ENCODE measurements at places on chromosomes 12 and 14. TPM values are rescaled to one million over a fixed set of nuclear protein-coding genes. Genes with fewer than 3 reads are reported as not detected.

DNA sequence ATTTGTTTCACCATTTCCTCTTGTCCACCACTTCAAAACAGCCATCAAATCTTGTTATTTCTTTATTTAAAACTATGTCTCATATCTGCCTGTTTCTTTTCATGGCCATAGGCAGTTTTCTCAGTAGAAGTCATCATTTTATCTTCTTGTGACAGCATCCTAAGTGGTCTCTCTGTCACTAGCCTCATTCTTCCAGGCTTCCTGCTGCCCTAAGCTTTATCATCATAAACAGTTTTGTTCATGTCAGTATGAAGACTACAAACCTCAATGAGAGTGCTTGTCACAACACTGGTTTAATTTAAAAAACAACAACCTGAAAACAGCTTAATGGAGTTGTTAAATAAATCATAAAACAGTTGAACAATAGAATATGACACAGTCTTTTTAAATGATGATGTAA lies 387.8 kb upstream of the RPL10L start:
- no peaks in the 10 kb centered on the region for H3K4me1 ChIP-seq
- no peak overlapping the region for H3K27ac ChIP-seq
- H3K36me3 ChIP-seq, result no peaks in the 10 kb centered on the region
- H3K4me3 ChIP-seq, result no peak overlapping the region
- no peaks in the 10 kb centered on the region for H3K27me3 ChIP-seq
- no peak for DNase-seq

DNA sequence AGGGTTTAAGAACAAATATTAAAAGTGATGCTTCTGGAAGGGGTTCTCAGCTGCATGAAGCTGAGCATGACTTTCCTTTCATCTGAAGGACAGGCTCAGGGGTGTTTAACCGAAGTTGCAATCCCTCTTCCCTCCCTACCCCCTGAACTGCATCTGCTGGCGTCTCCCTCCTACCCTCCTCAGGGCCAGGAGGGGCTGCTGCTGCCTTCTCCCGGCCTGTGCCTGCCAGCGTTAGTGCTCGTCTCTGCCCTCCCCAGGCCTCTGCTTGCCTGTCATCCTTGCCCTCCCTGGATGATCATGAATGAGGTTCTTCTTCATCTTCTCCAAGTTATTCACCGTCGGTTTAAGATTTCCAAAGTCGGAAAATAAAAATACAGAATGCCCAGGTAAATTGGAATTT lies 12.2 kb downstream of the SMOC1 start:
- H3K4me3 ChIP-seq, result no peak overlapping the region
- no peaks in the 10 kb centered on the region for H3K27me3 ChIP-seq
- H3K36me3 ChIP-seq, result no peaks in the 10 kb centered on the region
- no peak for DNase-seq
- no peak overlapping the region for H3K27ac ChIP-seq

DNA sequence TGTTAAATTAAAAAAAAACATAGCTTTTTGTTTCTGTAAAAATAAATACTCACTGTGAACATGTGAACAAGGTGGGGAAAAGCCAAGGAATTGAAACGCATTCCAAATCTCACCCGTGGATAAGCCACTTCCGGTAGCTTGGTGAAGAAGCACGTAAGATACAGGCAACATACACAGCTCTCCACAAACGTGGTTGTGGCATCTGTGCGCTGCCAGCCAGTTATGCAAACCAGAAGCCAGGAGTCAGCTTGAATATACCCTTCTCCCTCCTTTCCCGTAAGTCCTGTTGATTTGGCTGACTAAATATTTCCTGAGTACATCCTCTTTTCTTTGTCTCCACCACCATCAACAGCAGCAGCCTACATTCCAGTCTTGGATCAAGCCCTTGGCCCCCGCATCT lies 486.2 kb downstream of the VRK1 start:
- no peak for DNase-seq
- H3K27ac ChIP-seq, result no peak overlapping the region
- no peaks in the 10 kb centered on the region for H3K4me1 ChIP-seq
- H3K4me3 ChIP-seq, result no peak overlapping the region
- H3K36me3 ChIP-seq, result no peaks in the 10 kb centered on the region

DNA sequence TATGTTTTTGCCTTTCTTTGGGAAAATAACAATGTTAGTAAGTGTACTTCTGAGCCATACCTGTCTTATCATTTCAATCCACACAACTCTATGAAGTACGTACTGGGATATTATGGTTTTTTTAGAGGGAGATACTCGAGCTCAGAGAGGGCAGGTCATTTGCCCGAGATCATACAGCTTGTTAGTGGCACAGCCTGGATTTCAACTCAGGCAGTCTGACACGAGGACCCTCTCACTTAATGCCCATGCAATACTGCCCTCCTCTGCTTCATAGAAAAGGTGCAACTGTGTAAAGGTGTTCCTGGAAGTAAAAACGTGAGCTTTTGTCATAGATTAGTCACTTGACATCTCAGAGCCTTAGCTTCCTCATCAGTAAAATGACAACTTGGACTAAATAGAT lies 128.0 kb downstream of the NDUFA12 start:
- H3K4me1 ChIP-seq, result peaks cover 6% of the 10 kb centered on the region
- H3K27me3 ChIP-seq, result peaks cover 15% of the 10 kb centered on the region
- no peak for DNase-seq
- H3K36me3 ChIP-seq, result no peaks in the 10 kb centered on the region

Gene OTOGL
- 0.14 TPM for total RNA-seq

Gene TEAD4
- total RNA-seq, result 62.6 TPM

All from thoracic aorta (tissue), 2 donors.